ENCODE measurements at places on chromosomes 1 and 21.
A peak's percentile ranks its signal among the peaks of the same experiment; 100 is the strongest.

GRCh38 chr21:45130324-45130774, 56.0 kb downstream of the ADARB1 start:
- peak; percentile 47 for DNase-seq

- no peak for DNase-seq
Measured at GRCh38 chr1:25030674-25031589, 100.9 kb upstream of the RUNX3 start.

DNA sequence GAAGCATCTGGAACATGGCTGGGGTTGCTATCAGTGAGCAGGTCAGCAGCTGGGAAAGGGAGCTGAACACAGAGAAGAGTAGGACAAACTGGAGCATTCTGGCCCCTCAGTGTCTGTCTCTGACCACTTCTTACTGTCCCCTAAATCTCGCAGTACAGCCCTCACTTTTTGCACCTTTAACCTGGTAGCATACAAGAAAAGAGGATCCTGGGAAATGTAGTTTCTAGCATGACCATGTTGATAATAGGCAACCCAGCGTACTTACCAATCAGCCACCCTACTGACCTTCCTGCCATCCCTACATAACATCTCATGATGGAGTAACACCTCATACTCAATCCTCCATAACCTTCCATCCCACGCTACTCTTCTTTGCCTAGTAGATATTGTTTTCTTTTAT, 99.1 kb upstream of the RAVER2 start:
- DNase-seq, result no peak

- no peak for DNase-seq
Measured at GRCh38 chr1:234851450-234852438, 241.8 kb upstream of the IRF2BP2 start.

GRCh38 chr1:64062941-64063581, 140.4 kb upstream of the UBE2U start:
- no peak for DNase-seq

All from BJ (cell line).